ENCODE measurements at places on chromosomes 13 and 19. TPM values are rescaled to one million over a fixed set of nuclear protein-coding genes. Genes with fewer than 3 reads are reported as not detected.
A peak's percentile ranks its signal among the peaks of the same experiment; 100 is the strongest.

Gene GPC6
- total RNA-seq: not detected

Gene GFY
- not detected for total RNA-seq

Gene SIGLEC8
- total RNA-seq: not detected

Gene ZNF208
- total RNA-seq: 1.2 TPM

Gene LYL1
- 4.8 TPM for total RNA-seq

Gene MEDAG
- total RNA-seq: not detected

Gene SCEL
- total RNA-seq: not detected

Gene CRX
- total RNA-seq: not detected

Gene KLF2
- 0.94 TPM for total RNA-seq

GRCh38 chr13:21641629-21642028 is 29.2 kb upstream of the FGF9 start:
- no peak for DNase-seq

DNA sequence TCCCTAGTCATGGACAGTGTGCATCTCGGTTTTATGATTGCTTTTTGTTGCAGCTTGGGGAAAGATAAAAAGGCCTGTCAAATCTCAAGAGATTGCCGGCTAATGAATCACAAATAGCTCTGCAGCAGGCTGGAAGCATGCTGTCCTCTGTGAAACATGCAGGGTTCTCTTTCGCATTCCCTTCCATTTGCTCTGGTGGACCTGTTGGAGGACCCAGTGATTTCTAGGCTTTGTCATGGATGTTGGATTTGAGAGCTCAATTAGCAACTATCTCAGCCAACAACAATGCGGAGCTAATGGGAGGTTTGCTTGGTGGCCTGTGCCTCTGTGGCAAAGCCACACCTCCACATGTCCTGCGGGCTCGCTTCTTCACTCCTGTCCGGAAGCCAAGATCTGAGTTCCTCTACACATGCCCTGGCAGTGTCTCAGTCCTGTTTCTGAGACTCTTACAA is 418.1 kb upstream of the ARGLU1 start:
- no peak for DNase-seq

DNA sequence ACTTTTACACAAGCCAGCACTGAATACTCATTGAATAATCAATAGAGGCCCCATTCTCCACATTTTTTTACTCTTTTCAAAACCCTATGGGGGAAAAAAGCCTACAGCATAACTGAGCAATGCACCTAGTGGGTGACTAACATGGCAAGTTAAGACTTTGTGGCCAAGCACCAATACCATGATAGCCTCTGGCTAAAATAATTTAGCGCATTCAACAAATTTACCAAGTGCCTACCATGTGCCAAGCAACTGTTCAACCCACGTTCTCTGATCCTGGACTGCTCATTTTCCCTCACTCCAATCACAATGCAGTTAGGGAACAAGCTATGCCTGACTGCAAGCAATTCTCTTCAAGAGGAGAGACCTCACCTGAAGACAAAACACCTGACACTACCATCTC is 3.0 kb downstream of the ANKRD10 start:
- no peak for DNase-seq

- peak; percentile 98 for DNase-seq
Observed at GRCh38 chr19:10717356-10718204, at the start of gene DNM2. DNM2 (plus strand) TSS chr19:10718079; CDS start chr19:10718243, 164 bp downstream.

- DNase-seq: no peak
Observed at GRCh38 chr13:40550130-40550529, 116.3 kb downstream of the FOXO1 start.

DNA sequence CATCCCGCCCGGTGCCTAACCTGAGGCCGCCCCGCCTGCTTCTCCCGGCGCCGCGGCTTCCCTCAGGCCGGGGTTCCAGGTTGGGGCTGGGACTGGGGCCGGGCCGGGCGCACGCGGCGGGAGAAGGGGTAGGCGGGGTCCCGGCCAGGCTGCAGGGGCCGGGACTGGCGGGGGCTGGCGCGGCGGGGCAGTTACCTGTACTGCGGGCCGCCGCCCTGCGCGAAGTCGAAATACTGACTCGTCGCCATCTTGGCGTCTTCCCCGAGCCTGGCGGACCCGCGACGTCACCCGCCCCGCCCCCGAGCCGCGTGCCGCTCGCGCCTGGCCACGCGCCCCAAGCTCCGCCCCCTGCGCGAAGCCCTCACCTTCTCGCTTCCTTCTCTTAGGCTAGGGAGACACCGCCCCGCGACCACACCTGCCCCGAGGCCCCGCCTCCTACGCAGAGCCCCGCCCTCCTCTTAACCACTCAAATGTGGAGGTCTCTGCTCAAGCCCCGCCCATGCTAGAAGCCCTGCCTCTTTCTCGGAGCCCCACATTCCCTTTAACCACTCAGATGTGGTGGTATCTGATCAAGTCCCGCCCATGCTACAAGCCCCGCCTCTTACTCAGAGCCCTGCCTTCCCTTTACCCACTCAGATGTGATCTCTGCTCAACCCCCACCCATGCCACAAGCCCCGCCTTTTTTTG is at the start of gene ZFR2:
Gene ZFR2 (minus strand): TSS at position 269 of the 687 bp plus-strand sequence. CDS start 21 bp downstream, at position 248.
- peak; percentile 24 for DNase-seq

DNA sequence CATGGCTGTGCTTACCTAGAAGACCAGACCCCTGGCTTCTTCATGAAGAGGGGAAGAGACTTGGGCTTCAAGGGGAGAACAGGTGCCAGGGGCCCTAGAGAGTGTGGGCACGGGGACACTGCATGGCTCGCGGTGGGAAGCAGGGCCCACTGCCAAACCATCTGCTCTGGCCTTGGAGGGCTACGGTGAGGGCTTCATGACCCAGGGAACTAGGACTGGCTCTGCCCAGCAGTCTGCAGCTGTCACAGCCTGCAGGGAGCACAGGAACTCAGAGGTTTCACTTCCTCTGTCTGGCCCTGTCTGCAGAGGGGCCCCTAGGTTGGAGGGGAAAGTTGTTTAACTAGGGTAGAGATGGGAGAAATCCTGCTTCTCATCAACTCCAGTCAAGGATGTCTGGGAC is 4.3 kb downstream of the ERCC1 start:
- DNase-seq: peak; percentile 28

DNA sequence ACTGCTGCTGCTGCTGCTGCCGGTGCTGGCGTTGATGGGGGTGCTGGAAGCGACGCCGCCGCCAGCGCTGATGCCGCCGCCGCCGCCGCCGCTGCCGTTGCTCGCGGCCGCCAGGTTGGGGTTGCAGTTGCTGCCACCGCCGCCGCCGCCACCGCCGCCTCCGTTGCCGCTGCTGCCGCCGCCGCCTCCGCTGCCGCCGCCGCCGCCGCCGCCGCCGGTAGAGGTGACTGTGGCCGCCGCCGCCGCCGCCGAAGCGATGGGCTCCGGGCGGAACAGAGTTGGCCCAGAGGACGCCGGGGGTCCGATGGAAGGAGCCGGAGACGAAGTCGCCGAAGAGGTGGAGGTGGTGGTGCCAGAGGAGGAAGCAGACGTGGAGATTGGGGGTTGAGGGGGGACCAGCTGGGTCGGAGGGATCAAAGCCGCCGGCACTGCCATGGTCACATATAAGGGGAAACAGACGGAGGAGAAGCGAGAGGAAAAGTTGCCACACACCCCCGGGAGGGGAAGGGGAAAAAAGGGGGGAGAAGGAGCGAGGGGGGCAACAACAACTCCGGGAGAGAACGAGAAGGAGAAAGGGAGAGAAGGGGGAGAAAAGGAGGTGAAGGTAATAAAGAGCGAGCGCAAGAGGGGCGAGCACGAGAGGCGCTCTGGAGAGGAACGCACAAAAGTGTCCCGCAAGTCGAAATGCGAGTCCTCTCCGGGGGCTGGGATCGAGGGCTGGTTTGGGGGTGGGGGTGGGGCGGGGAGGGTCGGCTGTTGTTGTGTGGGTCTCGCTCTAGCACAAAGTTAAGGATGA is 471 bp downstream of the DACH1 start:
- DNase-seq: peak; percentile 12

DNA sequence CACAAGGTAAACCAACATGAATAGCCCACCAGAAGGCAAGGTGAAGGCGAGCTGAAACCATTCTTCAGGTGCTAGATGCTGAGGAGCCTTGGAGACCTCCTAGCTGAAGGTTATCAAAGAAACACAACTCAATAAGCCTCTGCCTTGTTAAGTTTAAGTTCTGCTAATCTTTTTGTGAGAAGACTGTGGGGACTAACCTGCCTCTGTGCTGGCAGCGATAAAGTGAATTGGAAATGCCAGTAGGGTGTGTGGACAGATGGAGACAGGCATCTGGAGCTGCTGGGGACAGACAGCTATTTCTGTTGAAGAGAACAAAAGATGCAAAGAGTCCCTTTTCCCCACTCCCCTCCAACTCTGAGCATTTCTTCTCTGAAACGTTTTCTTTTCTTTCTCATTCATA is 33.5 kb upstream of the FLT1 start:
- DNase-seq: no peak

- no peak for DNase-seq
Observed at GRCh38 chr13:43514311-43514710, 272.5 kb downstream of the ENOX1 start.

DNA sequence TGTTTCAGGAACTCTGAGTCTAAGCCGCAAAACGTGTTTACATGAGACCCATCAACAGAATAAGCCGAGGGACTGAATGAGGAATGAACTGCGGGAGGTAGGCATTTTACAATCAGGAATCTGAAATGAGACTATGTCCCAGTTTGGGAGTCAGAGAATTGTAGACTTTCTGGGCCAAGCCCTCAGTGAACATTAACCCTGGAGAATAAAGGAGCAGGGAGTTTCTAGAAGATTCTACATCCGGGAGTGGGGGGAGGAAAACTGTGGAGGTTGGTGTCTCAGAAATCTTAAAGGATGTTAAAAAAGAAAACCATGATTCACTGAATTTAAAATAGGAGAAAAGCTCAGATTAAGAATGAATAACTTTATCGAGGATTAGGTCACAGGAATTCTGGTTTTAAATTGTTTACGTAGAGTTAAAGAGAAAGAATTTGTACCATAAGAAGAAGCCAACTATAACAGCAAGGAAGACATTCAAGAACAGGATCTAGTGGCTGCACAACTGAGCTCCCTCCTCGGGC is 18.5 kb downstream of the RFX2 start:
- DNase-seq: no peak

- DNase-seq: no peak
Observed at GRCh38 chr13:53807251-53807834, 778.7 kb downstream of the OLFM4 start.

DNA sequence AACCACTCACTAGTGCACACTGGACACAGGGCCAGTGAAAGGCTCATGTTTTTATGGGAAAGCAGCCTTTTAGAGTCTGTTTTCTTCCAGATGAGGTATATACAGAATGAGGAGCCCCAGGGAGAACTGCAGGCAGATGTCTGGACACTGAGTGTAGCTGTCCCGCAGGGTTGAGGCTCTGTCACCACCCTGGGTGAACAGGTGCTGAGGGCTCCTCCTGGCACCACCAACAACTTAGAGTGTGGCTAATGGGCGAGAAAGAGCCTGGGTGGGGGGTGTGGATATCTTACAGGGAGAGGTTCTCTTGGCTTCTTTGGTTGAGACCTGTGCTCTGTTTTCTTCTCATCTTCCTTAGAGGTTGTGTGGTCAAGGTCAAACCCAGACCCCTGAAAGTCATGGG is 202.1 kb upstream of the GPR12 start:
- no peak for DNase-seq
